Activated CD8-positive, alpha-beta T cell treated with anti-CD3 and anti-CD28 coated beads, Interleukin-2, amount 10 ng/mL, durations not matched to agents 7 days and 5 days (primary cell): ENCODE measurements at places on chromosomes 12 and 14.

- H3K36me3 ChIP-seq: no peaks in the 10 kb centered on the region
- H3K4me1 ChIP-seq: no peaks in the 10 kb centered on the region
- H3K4me3 ChIP-seq: no peak overlapping the region
- H3K27me3 ChIP-seq: peaks cover 3% of the 10 kb centered on the region
- no peak for DNase-seq
Observed at GRCh38 chr14:74524076-74524811, 30.7 kb downstream of the ISCA2 start.

DNA sequence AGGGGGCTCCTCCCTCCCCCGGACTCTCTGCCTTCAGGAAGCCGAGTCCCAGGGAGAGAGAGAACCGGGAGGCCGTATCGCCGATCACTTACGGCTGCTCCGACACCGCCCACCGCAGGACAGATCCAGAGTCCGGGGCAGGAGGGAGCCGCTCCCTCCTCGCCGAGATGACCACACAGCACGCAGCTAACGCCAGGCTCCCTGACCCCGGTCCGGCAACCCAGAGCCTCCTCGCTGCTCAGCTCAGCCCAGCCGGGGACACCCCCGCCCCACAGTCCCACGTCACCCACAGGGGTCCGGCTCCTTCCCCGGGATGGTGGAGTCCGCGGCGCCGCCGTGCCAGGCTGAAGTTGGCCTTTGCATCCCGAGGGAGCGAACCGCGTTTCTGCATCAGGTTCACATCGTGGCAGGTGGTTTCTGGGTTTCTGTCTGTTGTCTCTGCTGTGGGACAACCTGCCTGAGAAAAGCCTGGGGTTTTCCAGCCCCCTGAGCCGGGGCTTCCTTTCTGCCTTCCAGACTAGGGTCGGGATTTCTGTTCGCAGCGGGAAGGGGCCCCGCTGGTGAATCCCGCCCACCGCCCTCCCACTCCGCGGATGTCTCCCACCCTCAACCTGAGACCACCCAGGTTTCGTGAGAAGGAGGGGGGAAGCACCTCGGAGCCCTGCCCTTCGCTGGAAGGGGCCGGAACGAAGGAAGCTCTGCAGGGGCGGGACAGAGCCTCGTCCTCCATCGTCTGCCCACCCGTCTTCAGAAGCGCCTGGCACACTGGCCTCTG lies 61.2 kb downstream of the NOC4L start:
- no peaks in the 10 kb centered on the region for H3K36me3 ChIP-seq
- H3K27me3 ChIP-seq: peaks cover 15% of the 10 kb centered on the region
- H3K4me3 ChIP-seq: no peak overlapping the region
- H3K4me1 ChIP-seq: no peaks in the 10 kb centered on the region

- no peaks in the 10 kb centered on the region for H3K4me1 ChIP-seq
- no peak overlapping the region for H3K4me3 ChIP-seq
- no peak for DNase-seq
- H3K27me3 ChIP-seq: no peaks in the 10 kb centered on the region
Observed at GRCh38 chr14:71648725-71649124, 283.5 kb upstream of the RGS6 start.

GRCh38 chr12:65828711-65829339 lies 4.5 kb downstream of the HMGA2 start:
- peaks cover 13% of the 10 kb centered on the region for H3K4me1 ChIP-seq
- no peaks in the 10 kb centered on the region for H3K36me3 ChIP-seq
- no peak overlapping the region for H3K27ac ChIP-seq
- no peak for DNase-seq
- H3K4me3 ChIP-seq: no peak overlapping the region

DNA sequence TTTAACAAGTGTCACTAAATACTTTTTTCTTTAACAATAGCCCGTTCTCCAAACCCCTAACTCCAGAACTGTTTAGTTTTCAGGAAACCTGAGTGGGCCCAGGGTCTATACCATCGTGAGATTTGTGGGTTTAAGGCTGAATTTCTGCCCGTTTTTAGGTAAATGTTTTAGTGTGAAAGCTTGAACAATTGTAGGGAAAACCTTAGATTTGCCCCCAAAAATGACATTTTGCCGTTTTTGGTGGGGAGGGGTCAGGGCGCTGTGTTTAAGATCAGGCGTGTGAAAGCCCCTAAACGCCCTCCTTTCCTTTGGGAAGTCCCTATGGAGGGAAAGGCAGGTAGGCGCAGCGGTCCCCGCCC lies 320 bp upstream of the PRPF39 start:
- peaks cover 10% of the 10 kb centered on the region for H3K36me3 ChIP-seq
- peak overlapping the region; percentile 94 for H3K4me3 ChIP-seq
- peaks cover 46% of the 10 kb centered on the region for H3K4me1 ChIP-seq
- H3K27ac ChIP-seq: peak overlapping the region; percentile 57
- DNase-seq: no peak

DNA sequence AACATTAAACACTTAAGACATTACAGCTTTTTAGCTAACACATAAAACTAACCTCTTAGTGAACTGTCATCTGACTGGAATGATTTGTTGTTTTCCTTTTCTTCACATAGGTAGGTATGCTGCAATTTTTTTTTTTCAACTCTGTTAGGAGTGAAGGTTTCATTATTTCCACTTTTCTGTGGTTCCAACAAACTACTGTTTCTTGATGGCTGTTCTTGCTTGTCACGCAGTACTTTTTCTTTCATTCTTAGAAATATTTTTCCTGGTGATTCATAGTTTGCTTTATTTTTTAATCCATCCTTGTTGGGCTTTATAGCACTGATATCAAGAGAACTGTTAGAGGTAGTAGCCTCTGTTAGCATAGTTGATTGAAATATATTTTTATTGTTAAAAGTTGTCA lies 6.3 kb downstream of the MIS18BP1 start:
- H3K4me1 ChIP-seq: peaks cover 28% of the 10 kb centered on the region
- H3K4me3 ChIP-seq: no peak overlapping the region
- peaks cover 26% of the 10 kb centered on the region for H3K36me3 ChIP-seq
- no peak for DNase-seq

DNA sequence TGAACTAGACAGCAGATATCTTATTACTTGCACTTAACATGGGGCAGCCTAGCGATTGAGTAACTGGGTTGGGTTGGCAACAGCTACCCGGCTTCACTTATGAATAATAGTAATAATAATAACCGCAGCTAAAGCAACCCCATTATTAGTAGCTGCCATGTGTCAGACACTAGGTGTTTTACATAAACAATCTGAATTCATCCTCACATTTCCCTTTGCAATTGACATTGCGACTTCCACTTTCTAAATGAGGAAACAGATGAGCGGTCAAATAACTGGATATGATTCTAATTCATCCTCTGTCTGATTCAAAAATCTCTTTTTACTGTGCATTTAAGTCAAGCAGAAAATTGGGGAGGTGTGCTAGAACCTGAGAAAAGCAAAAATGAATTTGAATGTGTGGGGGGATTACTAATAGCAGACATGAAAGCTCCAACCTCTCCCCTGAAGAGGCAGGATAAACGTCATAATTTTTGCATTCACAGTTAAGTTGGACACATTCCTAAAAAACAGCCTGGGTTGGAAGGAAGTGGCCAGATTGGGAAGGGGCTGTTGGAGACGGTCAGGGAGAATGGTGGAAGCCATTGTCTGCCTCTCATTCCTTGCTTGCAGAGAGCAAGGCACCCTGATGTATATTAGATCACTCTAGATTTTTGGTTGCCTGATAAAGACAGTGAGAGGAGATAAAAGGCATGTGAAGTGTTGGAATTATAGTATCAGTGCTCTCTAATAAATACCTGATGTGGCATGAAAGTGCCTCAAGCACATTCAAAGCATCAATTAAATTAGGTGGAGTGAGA lies 13.1 kb downstream of the EMP1 start:
- no peak overlapping the region for H3K4me3 ChIP-seq
- H3K27me3 ChIP-seq: peaks cover 7% of the 10 kb centered on the region
- DNase-seq: no peak
- H3K27ac ChIP-seq: no peak overlapping the region

DNA sequence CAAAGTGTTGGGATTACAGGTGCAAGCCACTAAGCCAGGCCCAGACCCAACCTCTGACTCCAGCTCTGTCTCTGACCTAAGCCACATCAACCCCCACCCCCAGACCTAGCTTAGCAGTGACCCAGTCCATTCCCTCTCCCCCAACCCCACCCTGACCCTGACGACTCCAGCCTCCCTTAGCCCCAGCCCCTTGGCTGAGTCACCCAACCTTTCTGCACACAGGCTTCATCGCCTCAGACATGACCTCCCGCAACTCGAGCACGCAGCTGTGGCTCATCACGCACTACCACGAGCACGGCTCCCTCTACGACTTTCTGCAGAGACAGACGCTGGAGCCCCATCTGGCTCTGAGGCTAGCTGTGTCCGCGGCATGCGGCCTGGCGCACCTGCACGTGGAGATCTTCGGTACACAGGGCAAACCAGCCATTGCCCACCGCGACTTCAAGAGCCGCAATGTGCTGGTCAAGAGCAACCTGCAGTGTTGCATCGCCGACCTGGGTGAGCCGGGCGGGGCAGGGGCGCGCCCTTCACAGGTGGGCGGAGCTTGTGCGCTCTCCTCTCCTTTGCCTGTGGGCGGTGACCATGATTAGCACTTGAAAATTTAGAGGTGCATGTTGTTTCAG lies 7.8 kb downstream of the ACVRL1 start:
- H3K4me3 ChIP-seq: no peak overlapping the region
- no peaks in the 10 kb centered on the region for H3K36me3 ChIP-seq
- no peak for DNase-seq
- no peaks in the 10 kb centered on the region for H3K4me1 ChIP-seq
- H3K27me3 ChIP-seq: no peaks in the 10 kb centered on the region

DNA sequence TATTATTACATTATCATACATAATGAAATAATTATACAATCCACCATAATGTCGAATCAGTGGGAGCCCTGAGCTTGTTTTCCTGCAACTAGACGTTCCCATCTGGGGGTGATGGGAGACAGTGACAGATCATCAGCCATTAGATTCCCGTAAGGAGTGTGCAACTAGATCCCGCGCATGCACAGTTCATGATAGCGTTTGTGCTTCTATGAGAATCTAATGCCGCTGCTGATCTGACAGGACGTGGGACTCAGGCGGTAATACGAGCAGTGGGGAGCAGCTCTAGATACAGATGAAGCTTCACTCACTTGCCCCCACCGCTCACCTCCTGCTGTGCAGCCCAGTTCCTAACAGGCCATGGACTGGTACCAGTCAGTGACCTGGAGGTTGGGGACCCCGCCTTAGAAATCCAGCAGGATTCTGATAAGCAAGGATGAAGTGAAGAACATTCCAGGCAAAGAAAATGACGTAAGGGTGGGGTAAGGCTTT lies 204.6 kb downstream of the ETV6 start:
- H3K4me1 ChIP-seq: peaks cover 15% of the 10 kb centered on the region
- no peaks in the 10 kb centered on the region for H3K27me3 ChIP-seq
- peaks cover 28% of the 10 kb centered on the region for H3K36me3 ChIP-seq
- no peak overlapping the region for H3K27ac ChIP-seq
- no peak overlapping the region for H3K4me3 ChIP-seq
- DNase-seq: no peak

GRCh38 chr14:49930720-49931119 lies 37.8 kb downstream of the ARF6 start:
- no peak overlapping the region for H3K4me3 ChIP-seq
- peaks cover 2% of the 10 kb centered on the region for H3K36me3 ChIP-seq
- no peaks in the 10 kb centered on the region for H3K27me3 ChIP-seq
- H3K4me1 ChIP-seq: peaks cover 8% of the 10 kb centered on the region

- no peak overlapping the region for H3K4me3 ChIP-seq
- no peaks in the 10 kb centered on the region for H3K27me3 ChIP-seq
- H3K27ac ChIP-seq: no peak overlapping the region
- no peaks in the 10 kb centered on the region for H3K36me3 ChIP-seq
Observed at GRCh38 chr12:20150835-20151422, 217.4 kb upstream of the PDE3A start.

- no peak overlapping the region for H3K4me3 ChIP-seq
- H3K36me3 ChIP-seq: no peaks in the 10 kb centered on the region
- H3K4me1 ChIP-seq: no peaks in the 10 kb centered on the region
- H3K27ac ChIP-seq: no peak overlapping the region
Observed at GRCh38 chr14:58977366-58977765, 211.1 kb upstream of the DAAM1 start.

DNA sequence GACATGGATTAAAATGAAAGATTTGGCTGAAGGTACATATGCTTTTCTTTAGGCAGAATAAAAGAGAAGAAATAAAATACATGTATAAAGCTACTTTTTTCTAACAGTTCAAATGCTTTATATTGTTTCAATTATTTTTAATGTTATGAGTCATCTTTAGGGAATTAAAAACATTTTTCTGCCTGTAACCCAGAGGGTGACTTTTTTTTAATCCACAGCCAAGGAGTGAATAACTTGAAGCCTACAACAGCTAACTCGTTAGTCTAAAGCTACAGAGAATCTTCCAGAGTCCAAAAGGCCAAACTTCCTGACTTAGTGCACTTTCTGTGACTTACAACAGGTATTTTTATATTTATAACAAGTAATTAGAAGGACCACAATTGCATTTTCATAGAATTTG lies 151.6 kb downstream of the SEC23A start:
- H3K4me1 ChIP-seq: no peaks in the 10 kb centered on the region
- peaks cover 6% of the 10 kb centered on the region for H3K27me3 ChIP-seq
- H3K27ac ChIP-seq: no peak overlapping the region

- H3K4me3 ChIP-seq: no peak overlapping the region
- DNase-seq: no peak
- H3K36me3 ChIP-seq: no peaks in the 10 kb centered on the region
- no peaks in the 10 kb centered on the region for H3K4me1 ChIP-seq
- H3K27me3 ChIP-seq: peaks cover 6% of the 10 kb centered on the region
Observed at GRCh38 chr12:76108356-76108755, 23.9 kb upstream of the NAP1L1 start.

- peaks cover 3% of the 10 kb centered on the region for H3K4me1 ChIP-seq
- peaks cover 6% of the 10 kb centered on the region for H3K36me3 ChIP-seq
- no peak overlapping the region for H3K27ac ChIP-seq
- H3K27me3 ChIP-seq: no peaks in the 10 kb centered on the region
Observed at GRCh38 chr12:64187794-64188193, 34.3 kb downstream of the KICS2 start.

- peaks cover 8% of the 10 kb centered on the region for H3K36me3 ChIP-seq
- H3K27ac ChIP-seq: no peak overlapping the region
- no peak for DNase-seq
- no peaks in the 10 kb centered on the region for H3K27me3 ChIP-seq
- no peaks in the 10 kb centered on the region for H3K4me1 ChIP-seq
- H3K4me3 ChIP-seq: no peak overlapping the region
Observed at GRCh38 chr12:93713800-93714199, 36.6 kb downstream of the CRADD start.

DNA sequence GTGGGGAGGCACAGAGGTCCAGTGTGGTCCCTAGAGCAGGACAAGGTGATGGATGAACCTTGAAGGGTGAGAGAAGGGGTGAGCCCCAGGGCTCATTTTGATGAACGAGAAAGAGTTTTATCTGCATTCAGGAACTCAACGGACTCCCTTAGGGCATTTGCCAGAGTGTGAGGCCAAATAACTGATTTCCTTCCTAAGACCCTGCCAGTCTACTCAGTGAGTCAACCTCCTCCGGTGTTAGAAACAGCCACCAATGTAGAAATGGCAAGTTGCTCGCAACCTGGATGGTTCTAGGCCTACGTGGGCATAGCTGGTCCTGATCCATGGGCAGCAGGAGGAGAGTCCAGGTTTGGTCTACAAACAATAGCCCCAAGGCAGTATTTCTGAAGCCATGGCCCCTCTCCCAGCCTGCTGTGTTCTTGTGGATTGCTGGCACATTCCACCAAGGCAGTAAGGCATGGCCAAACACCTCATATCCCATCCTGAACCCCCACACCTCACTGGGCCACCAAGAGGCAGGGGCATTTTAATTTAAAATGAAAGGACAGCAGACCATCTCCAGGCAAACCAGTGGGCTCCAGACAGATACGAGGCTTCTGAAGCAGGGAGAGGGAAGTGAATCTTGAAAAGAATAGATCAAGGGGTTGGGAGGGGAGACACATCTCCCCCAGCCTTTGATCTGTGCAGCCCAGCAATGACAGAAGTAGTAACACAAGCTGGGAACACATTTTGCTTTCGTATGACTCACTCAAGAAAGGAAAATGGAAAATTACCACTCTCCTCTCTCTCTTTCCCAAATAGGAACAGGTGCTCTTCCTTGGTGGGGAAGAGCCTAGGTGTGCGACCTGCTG lies 25.4 kb upstream of the TESC start:
- no peak overlapping the region for H3K4me3 ChIP-seq
- no peak overlapping the region for H3K27ac ChIP-seq
- no peak for DNase-seq
- peaks cover under 1% of the 10 kb centered on the region for H3K4me1 ChIP-seq
